ENCODE measurements at places on chromosomes 13 and 19. TPM values are rescaled to one million over a fixed set of nuclear protein-coding genes. Genes with fewer than 3 reads are reported as not detected.

Gene ZNF878
- total RNA-seq, result 0.16 TPM

Gene CD37
- not detected for total RNA-seq

DNA sequence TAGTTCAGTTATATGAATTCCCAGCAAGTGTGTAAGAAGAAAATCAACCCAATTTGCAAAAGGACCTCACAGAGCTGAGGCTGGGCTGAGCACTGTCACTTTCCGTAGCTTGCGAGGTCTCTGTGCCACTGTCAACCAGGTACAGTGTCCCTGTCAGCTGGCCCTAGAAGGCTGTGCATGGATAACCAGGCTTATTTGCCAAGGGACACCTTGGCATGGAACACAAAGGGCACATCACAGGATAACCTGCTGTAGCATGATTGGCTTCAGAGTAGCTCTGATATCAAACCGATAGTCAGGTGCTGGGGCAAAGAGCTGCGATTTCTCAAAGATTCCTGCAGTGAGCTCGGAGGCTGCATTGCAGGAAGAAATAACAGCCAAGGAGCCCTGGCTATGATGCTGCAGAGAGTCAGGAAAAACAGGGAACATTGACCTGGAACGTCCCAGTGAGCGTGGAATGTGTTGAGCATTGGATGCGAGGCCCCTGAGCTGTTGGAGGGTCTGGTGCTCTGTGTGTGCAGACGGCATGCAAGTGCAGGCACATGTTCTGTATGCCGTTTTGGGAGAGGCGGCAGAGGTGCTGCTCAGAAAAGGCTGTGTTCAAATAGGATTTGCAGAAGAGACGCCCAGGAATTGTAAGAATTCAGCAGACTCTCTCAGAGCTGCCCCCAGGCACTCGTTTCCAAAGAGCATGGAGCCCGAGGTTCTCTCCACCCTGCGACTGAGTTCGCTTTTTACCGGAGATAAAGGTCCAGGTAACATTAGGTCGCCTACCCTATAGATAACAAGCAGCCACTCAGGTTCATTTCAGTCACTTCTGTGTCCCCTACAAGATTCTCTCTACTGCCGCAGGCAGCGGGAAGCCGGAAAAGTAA lies 213.5 kb upstream of the IRS2 start:
- no peak for DNase-seq

- DNase-seq, result no peak
These were observed 8.8 kb upstream of the ZNF541 start for GRCh38 chr19:47581605-47582319.
